ENCODE measurements at places on chromosomes 12 and 14.

- no peak for DNase-seq
These were observed 134.6 kb downstream of the BTG1 start for GRCh38 chr12:92010853-92011701.

DNA sequence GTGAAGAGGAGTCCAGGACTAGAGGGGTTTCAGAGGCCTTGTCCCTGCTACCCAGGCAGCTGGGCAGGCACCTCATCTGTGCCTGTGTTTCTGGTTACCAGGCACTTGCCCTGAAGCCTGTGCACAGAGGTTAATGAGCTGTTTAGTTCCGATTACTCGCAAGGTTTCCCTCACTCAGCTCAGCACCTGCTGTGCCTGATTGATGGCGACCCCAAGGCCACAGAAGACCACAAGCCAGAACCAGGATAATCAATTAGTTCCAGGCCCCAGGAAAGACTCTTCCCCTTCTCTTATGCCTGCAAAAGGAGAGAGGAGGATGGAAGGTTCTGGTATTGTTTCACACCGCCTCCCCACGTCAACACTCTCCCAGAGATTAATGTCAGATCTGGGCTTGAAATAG is 88.8 kb upstream of the NOS1 start:
- DNase-seq = no peak

GRCh38 chr12:19689801-19690472 is 250.6 kb downstream of the AEBP2 start:
- no peak for DNase-seq

DNA sequence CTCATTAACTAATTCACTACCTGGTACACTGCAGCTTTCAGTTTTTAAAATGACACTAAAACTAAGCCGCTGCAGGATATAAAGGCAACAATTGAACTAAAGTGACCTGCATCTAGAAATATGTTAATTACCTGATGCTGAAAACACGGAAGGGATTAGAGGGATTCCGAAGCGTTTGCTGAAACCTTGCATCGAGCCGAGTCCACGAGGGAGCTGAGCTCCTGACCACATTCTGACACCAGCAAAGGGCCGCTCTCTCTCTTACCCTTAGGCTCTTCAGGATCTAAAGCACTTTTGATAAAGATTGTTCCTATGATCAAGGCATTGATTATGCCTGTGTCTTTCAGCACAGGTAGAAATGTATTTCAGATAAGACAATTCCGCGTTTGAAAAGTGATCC is 59.5 kb upstream of the CDKN3 start:
- DNase-seq = no peak

GRCh38 chr12:94874518-94875302 is 128.8 kb downstream of the NDUFA12 start:
- DNase-seq = no peak

- DNase-seq = no peak
These were observed 1.7 kb downstream of the SOS2 start for GRCh38 chr14:50229681-50230080.

GRCh38 chr12:128793701-128794100 is 30.1 kb downstream of the SLC15A4 start:
- DNase-seq = no peak

- DNase-seq = no peak
These were observed 61.6 kb upstream of the DNM1L start for GRCh38 chr12:32617534-32617933.

DNA sequence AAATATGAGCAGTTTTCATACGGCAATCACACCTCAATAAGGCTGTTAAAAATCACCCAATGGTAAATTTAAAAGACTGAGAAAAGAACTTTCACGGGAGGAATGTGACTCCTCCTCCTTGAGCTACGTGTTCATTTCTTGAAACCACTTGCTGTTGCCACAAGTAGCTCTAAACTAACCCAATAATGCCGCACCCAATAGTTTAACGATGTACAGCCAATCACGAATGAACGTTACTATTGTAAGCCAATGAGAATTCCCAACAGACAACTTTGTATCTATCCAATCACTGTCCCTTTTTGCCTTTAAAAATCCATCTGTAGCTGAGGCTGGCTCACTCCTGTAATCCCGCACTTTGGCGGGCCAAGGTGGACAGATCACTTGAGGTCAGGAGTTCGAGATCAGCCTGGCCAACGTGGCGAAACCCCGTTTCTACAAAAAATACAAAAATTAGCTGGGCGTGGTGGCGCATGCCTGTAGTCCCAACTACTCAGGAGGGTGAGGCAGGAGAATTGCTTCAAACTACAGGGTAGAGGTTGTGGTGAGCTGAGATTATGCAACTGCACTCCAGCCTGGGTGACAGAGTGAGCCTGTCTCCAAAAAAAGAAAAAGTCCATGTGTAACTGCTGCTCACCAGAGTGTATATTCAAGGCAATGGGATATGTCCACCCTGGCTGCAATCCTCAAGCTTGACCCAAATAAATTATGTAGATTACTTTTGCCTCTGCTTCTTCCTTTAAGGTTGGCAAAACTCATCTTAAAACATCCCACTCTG is 24.4 kb upstream of the BTBD6 start:
- DNase-seq = no peak

GRCh38 chr12:117863002-117863709 is 105.6 kb downstream of the KSR2 start:
- no peak for DNase-seq

- no peak for DNase-seq
These were observed 28.1 kb downstream of the PEX5 start for GRCh38 chr12:7217475-7218069.

GRCh38 chr14:68696266-68696665 is 96.6 kb downstream of the ZFP36L1 start:
- no peak for DNase-seq

DNA sequence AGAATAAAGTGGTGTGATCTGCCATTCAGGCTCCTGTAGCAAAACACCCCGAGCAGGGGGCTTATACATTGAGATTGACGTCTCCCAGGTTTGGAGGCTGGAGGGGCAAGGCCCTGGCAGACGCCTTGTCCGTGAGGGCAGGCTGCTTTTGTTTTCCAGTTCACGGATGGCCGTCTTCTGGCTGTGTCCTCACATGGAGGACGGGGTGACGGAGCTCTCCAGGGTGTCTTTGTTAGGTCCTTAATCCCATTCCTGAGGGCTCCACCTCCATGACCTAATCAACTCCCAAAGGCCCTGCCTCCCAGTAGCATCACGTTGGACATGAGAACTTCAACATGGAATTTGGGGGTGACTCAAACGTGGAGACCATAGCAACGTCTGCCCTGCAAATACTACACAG is 147.7 kb downstream of the KIF26A start:
- no peak for DNase-seq

DNA sequence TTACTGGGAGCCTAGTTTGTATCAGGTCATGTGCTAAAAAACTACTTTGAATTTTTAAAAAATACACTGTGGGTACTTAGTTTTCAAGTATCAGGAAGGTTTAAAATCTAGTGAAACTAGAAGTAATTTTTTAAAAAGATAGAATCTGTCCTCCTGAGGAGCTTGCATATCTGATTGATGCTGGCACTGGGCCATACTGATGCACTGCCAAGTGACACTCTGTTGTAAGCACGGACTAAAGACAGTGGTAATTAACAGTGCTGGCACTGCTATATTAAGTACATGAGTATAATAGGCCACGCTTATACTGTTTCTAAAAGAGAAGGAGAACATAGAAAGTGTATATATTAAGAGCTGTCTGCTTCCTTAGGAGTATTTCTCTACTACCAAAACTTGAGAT is 10.0 kb upstream of the TBC1D30 start:
- DNase-seq = peak; percentile 15

DNA sequence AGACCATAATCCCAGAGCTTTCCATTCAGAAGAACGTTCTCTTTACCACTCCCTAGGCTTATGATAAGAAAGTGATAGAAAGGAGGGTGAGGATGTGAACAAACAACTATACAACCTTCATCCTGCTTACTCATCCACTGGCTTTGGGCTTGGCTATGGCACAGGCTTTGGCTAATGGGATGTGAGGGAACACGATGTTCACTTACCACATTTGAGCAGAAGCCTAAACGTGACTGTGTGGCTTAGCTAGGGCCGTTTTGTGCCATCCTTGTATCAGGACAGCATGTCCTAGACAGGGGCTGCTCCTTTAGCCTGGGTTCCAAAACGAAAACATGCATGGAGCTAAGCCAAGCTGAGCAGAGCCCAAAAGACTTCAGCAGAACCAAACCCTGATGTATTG is 118.6 kb upstream of the CCDC175 start:
- DNase-seq = no peak

DNA sequence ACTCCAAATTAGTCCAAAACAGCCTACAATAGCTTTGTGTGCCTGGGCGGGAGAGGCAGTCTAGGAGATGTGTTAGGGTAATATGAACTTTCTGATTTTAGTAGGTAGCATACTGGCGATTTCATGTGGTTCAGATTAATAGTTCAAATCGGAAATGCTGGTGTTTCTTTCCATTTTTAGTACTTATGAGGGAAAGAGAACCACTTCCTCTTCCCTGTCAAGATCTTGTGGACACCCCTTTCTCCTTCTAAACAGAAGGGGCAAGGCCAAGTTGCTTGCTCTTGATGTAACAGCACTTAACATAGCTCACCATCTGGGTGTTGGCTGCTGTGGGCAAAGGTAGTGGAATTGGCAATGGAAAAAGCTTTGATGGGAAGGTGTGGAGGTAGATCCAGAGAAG is 32.2 kb upstream of the IGF1 start:
- DNase-seq = no peak
